ENCODE measurements at places on chromosomes 7 and 10.
A peak's percentile ranks its signal among the peaks of the same experiment; 100 is the strongest.

DNA sequence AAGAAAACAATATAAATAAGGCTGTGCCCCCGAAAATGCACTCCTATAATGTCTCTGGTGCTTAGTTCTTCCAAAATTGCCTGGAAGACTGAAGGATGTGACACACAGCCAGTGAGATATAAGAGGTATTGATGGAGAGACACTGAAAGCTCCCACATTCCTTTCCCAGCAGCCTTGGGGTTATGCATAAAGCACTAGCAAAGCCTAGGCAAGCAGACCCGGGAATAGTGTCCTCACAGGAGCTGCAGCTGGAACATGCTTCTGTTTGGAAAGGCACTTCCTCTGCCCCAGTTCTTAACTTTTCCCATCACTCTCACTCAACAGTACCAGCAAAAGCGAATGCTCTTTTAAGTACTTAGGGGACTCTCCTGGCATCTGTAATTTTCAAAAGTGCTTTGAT lies 178.0 kb downstream of the AMPH start:
- no peak for DNase-seq
- H3K4me3 ChIP-seq: no peak overlapping the region
- no peaks in the 10 kb centered on the region for H3K36me3 ChIP-seq
- H3K27me3 ChIP-seq: no peaks in the 10 kb centered on the region
- peaks cover 11% of the 10 kb centered on the region for H3K4me1 ChIP-seq

- H3K27me3 ChIP-seq: no peaks in the 10 kb centered on the region
- no peak for DNase-seq
- no peak overlapping the region for H3K4me3 ChIP-seq
These were observed 48.0 kb upstream of the MSRB2 start for GRCh38 chr10:23047201-23048050.

DNA sequence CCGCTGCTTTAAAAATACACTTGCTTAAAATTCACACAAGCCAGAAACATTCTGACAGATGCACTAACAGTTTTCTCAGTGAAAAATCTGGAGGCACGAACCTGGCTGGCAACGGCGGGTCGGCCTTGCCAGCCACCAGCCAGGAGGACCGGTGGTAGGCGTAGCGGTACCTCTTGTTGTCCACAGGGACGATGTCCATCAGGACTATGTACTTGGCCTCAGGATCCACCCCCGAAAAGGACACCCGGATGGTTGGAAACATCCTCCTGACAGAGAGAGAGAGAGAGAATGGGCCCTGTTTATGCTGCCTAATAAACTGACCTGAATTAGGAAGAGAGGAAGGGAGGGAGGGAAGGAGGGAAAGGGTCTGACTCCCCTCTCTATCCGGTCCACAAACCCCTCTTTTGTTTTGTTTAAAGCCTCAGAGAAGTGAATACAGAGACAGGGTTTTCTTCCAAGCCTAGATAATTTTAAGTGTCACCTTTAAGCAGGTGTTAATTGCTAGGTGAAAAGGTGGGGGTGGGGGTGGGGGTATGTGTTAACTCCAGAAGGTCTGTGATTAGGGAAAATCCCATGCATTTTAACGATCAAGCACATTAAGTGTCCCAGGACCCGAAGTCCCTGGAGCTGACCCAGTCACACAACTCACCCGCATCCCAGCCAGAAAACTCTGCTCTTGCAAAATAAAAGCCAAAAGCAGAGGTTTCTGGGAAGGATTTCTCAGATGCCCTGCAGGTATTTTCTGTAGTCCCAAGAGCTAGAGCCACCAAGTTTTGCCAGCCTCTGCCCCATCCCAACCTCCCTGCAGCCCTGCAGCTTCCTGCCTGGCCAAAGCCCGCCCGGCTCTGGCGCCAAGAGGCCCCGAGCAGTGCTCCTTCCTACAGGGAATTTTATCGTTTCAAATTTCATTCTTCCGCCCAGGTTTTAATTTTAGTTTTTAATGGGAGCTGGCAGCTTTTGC lies 5.0 kb downstream of the TBX20 start:
- peaks cover 67% of the 10 kb centered on the region for H3K27me3 ChIP-seq
- peak overlapping the region; percentile 92 for H3K27ac ChIP-seq
- peaks cover 30% of the 10 kb centered on the region for H3K36me3 ChIP-seq
- H3K4me1 ChIP-seq: peaks cover 83% of the 10 kb centered on the region
- DNase-seq: no peak

DNA sequence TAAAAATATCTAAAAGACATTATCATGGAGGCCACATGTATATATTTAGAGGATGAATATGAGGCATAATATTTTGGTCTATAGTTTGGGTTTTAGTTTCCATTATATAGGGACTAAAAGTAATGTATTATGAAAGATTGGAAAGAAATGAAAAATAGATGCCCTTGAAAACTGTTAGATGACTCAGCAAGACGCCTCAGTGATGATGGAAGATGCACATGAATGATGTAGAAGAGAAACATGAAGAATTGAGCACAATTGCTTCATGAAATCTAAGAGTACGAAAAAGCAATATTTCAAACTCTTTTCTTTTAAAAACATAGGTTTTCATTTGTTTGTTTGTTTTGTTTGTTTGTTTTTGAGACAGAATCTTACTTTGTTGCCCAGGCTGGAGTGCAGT lies 89.8 kb downstream of the ARL4A start:
- H3K27ac ChIP-seq: no peak overlapping the region
- H3K4me3 ChIP-seq: no peak overlapping the region
- H3K36me3 ChIP-seq: no peaks in the 10 kb centered on the region
- H3K4me1 ChIP-seq: no peaks in the 10 kb centered on the region
- H3K27me3 ChIP-seq: no peaks in the 10 kb centered on the region

DNA sequence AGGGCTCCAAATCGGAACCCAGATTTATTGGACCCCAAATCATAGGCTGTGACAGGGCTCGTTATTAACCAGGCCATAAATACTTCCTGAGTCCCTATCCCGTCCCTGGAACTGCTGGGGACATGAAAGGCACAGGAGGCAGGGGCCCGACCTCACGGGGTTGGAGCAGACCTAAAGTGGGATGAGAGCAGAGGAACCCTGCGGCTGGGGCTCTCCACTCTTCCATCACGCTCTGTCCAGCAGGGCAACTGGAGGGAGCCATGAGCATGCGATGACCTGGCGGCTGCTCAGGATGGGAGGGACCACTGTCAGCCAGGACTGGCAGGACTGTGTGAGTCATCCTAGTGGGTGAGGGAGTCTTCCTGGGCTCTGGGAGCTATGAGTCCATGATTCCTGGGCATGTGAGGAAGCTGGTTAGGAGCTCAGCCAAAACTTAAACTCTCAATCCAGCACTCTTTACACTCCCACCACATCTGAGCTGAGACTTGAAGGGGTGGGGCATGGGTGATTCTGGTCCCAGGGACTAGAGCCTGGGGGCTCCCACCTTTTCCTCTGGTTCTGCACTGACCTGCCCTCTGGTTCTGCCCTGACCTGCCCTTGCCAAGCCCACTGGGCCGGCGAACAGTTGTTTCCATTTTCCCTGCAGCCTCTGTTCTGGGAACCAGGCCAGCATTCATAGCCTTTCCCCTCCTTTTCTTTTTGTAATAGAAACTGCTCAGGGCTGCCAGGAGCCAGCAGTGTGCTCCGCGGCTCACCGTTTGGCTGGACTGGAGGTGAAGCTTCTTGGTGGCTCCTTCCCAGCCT lies 47.1 kb downstream of the SYPL1 start:
- peaks cover 52% of the 10 kb centered on the region for H3K4me1 ChIP-seq
- H3K4me3 ChIP-seq: peak overlapping the region; percentile 56
- H3K27ac ChIP-seq: peak overlapping the region; percentile 92
- H3K36me3 ChIP-seq: no peaks in the 10 kb centered on the region
- DNase-seq: peak; percentile 83

- peaks cover 56% of the 10 kb centered on the region for H3K4me1 ChIP-seq
- H3K36me3 ChIP-seq: no peaks in the 10 kb centered on the region
- H3K27me3 ChIP-seq: peaks cover 5% of the 10 kb centered on the region
- peak overlapping the region; percentile 98 for H3K27ac ChIP-seq
- H3K4me3 ChIP-seq: peak overlapping the region; percentile 74
These were observed 1.6 kb downstream of the SEPHS1 start for GRCh38 chr10:13346283-13347042.

DNA sequence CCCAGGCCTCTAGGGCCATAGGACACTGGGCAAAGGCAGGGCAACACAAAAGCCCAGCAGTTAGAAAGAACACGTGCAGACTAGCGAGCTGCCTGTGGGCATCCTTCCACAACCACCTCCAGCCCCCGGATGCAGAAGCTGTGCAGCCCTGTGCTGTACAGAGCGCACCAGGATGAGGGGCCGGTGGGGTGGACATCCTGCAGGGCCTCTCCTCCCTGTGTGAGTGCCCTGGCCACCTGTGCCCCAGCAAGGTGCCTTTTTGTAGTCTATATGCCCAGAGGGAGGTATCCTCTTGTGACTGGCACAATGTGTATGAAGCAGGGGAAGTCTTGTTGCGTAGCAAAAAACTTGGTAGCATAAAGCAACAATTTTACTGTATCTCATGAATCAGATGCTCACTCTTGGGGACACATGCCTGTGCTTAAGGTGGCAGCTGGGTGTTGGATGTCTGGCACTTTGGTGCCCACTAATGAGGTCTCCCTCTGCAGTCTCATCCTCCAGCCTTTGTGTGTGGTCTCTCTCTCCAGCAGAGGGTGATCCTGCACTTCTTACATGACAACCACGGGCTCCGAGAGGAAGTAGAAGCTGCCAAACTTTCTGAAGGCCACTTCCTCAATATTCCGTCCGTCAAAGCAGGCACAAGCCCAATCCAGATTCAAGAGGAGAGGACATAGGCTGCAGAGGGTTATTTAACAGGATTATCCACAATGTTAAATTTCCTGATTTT lies 8.7 kb downstream of the NCAPG2 start:
- H3K36me3 ChIP-seq: peaks cover 3% of the 10 kb centered on the region
- H3K27me3 ChIP-seq: no peaks in the 10 kb centered on the region
- peak overlapping the region; percentile 15 for H3K4me3 ChIP-seq
- peaks cover 12% of the 10 kb centered on the region for H3K4me1 ChIP-seq
- peak overlapping the region; percentile 65 for H3K27ac ChIP-seq
- DNase-seq: peak; percentile 38

- H3K4me1 ChIP-seq: peaks cover 31% of the 10 kb centered on the region
- H3K27ac ChIP-seq: peak overlapping the region; percentile 96
- no peak for DNase-seq
- H3K27me3 ChIP-seq: no peaks in the 10 kb centered on the region
- H3K4me3 ChIP-seq: no peak overlapping the region
These were observed 41.6 kb upstream of the FAM20C start for GRCh38 chr7:150811-151221.

DNA sequence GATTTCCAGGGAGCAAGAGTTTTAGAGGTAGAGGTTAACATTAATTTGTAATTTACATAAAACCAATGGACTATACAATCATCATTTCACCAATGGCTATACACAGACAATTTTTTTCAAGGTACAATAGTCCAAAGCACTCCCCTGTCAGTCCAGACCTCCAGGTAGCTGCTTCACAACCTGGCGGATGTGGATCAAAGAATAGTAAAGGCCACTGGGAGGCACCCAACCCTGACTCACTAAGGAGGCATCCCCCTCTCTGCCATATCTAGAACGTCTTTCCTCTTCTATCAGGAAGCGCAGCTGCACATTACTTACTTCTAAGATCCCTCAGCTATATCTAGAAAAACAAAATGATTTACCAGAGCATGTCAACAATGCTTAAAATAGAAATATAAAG lies 217.7 kb upstream of the AOAH start:
- H3K4me1 ChIP-seq: peaks cover 18% of the 10 kb centered on the region
- no peak overlapping the region for H3K4me3 ChIP-seq
- no peak for DNase-seq
- no peak overlapping the region for H3K27ac ChIP-seq
- H3K36me3 ChIP-seq: peaks cover 36% of the 10 kb centered on the region

DNA sequence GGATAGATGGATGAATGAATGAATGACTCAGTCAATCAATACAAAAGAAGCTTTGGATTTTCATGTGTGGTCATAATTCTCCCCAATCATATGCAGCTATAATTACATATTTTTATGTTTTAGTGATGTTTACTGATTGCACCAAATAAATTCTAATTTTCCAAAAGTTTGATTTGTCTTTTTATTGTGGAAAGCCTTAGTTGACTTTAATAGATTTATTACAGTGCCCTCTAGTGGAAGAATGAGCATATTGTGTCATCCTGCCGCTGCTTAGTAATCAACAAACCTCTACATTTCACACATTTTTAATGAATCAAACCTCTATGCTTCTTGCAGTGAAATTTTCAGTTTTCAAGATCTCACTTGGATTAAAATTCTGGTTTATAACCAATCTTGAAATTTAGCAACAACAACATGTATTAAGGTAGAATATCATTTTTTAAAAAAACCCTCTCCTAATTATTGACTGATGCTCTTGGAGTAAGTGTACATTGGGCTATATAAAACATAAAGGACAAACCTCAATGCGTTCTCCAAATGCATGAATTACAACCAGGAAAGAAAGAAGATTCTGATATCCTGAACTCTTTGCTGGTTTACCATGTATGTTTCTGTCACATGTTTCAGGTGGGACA lies 55.6 kb upstream of the PNLIP start:
- no peak overlapping the region for H3K27ac ChIP-seq
- peaks cover 20% of the 10 kb centered on the region for H3K27me3 ChIP-seq
- no peak overlapping the region for H3K4me3 ChIP-seq

- H3K4me1 ChIP-seq: peaks cover 100% of the 10 kb centered on the region
- H3K36me3 ChIP-seq: no peaks in the 10 kb centered on the region
- H3K4me3 ChIP-seq: peak overlapping the region; percentile 39
- DNase-seq: no peak
- H3K27ac ChIP-seq: peak overlapping the region; percentile 92
- no peaks in the 10 kb centered on the region for H3K27me3 ChIP-seq
These were observed 18.8 kb downstream of the SORBS1 start for GRCh38 chr10:95542330-95542729.

GRCh38 chr7:148804343-148805235 lies 79.5 kb downstream of the EZH2 start:
- H3K27me3 ChIP-seq: no peaks in the 10 kb centered on the region
- no peak overlapping the region for H3K4me3 ChIP-seq

- DNase-seq: no peak
- no peaks in the 10 kb centered on the region for H3K27me3 ChIP-seq
- H3K4me3 ChIP-seq: no peak overlapping the region
- no peaks in the 10 kb centered on the region for H3K4me1 ChIP-seq
These were observed 68.5 kb downstream of the MICU1 start for GRCh38 chr10:72557362-72557761.

- DNase-seq: peak; percentile 73
- no peaks in the 10 kb centered on the region for H3K27me3 ChIP-seq
- H3K36me3 ChIP-seq: no peaks in the 10 kb centered on the region
- peak within 1 kb of the TSS; percentile 96 for H3K4me3 ChIP-seq
- peak within 1 kb of the TSS; percentile 73 for H3K27ac ChIP-seq
These were observed at the start of gene DLG5 for GRCh38 chr10:77926566-77927401. DLG5 (minus strand) TSS chr10:77926755; CDS start chr10:77926520, 235 bp downstream.

DNA sequence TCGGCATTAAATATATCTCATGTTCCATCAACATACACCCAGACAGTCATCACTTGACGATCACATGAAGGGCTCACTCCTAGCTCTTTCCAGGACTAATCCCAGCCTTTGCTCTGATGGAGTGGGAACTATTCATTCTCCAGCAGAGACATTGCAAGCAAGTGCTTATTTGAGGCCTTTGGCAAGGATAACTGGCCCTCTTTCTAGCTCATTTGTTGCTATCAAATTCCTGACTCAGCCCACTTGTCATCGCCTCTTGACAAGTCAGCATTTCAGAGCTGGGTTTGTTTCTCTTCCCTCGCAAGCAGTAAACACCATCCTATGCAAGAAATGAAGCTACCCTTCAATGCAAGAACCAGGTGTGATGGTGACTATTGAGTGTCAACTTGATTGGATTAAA lies 1165.7 kb upstream of the AUTS2 start:
- DNase-seq: no peak
- no peak overlapping the region for H3K4me3 ChIP-seq
- no peaks in the 10 kb centered on the region for H3K36me3 ChIP-seq
- no peak overlapping the region for H3K27ac ChIP-seq

Data from left ventricle myocardium inferior (tissue), 1 donor.